Activated CD4-positive, alpha-beta T cell treated with anti-CD3 and anti-CD28 coated beads for 36 hours (primary cell): ENCODE measurements at places on chromosomes 12 and 14.

DNA sequence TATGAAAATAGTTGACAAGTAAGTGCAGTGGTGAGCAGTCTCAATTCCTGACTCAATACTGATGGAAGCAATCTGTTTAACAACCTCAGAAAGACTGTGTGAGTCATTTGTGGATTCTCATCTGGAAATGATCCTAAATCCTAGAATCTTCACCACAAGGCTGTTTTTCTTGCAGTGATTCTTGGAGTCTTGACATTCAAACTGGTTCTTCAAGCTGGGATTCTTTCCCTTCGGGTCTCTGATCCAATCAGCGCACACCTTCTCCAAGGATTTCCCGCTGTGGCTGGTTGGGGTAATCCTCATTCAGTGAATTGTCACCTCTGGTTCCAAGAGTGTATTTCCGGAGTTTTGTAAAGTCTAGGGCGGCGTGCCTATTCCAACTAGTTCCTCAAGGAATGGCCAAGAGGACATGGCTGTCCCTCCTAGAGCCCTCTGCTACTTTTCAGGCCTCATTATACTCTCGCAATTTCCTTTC, 37.7 kb upstream of the FOXJ2 start:
- no peak for DNase-seq

DNA sequence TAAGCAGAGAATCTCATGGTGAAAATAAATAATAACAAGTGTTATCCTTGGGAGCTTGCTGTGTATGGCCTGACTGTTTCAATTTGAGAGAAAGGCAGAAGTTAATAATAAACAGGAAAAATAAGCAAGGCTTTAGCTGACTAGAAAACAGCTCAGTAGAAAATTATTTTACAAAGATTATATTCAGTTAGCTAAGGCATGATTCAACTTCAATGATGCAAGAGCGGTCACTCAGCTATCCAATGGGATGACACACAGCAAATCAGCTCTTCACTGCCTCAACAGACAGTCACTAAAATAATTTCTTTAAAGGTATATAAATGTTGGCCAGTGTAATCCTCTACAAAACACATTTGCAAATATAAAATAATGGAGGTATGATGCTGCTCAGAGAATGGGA, 18.6 kb downstream of the GSTZ1 start:
- no peak for DNase-seq

GRCh38 chr14:68268197-68268596, 448.6 kb downstream of the RAD51B start:
- DNase-seq, result no peak

DNA sequence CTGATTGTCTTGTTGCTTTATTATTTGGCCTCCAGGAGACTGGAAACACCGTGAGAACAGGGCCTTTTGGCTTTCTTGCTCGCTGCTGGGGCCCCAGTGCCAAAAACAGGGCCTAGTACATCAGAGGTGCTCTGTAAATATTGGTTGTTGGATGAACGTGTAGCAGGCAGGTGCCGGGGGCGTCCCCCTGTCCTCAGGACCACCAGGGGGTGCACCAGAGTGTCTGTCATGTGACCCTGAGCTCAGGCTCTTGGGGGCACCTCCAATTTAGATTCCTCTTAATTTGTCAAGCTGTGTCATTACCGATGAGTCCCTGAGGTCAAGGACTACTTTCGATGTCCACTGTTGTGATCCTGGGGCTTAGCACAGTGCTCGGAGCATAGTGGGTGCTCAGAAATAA, 87.1 kb downstream of the ACACB start:
- DNase-seq, result no peak

DNA sequence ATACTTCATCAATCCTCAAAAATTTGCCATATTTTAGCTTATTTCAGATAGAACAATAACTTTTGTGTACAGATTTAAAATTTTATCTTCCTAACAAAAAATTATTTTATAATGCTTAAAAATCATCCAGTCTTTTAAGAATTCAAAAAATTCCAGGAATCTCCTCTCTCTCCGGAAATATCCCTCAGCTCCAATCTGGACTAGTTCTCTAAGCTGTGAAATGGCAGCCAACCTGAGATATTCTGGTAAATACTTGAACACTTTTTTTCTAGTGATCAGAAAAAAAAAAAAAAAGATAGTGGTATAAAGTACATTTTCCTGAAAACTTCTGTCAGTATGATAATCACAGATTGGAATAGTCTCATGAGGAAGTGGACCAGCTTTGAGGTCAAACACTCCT, 57.6 kb downstream of the SSPN start:
- no peak for DNase-seq

DNA sequence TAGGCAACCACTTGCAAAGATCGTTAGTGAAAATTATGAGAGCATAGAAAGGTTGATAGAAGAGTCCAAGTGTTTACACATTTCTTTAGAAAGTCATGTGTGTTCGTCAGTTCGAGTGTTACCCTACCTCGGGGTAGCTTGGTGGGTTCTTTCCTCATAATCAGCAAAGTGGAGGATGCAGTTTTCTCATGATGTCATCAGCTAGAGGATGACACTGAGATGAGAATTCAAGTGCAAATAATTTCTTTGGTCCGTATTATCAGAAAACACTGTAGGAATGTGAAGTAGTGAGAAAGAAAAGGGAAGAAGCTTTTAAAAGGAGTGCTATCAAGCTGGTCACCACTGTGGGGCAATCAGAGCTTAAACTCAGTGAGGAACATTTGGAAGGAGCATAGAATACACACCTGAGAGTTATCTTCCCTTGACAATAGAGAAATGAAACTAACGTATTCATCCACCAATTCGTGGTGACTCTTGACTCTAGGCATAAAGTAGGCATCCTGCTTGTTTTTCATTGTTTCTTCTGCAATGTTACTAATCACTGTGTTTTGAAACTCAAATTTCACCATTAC, 1340.9 kb upstream of the TMEM132C start:
- no peak for DNase-seq

- no peak for DNase-seq
Observed at GRCh38 chr14:69094481-69094880, 58.4 kb downstream of the DCAF5 start.

DNA sequence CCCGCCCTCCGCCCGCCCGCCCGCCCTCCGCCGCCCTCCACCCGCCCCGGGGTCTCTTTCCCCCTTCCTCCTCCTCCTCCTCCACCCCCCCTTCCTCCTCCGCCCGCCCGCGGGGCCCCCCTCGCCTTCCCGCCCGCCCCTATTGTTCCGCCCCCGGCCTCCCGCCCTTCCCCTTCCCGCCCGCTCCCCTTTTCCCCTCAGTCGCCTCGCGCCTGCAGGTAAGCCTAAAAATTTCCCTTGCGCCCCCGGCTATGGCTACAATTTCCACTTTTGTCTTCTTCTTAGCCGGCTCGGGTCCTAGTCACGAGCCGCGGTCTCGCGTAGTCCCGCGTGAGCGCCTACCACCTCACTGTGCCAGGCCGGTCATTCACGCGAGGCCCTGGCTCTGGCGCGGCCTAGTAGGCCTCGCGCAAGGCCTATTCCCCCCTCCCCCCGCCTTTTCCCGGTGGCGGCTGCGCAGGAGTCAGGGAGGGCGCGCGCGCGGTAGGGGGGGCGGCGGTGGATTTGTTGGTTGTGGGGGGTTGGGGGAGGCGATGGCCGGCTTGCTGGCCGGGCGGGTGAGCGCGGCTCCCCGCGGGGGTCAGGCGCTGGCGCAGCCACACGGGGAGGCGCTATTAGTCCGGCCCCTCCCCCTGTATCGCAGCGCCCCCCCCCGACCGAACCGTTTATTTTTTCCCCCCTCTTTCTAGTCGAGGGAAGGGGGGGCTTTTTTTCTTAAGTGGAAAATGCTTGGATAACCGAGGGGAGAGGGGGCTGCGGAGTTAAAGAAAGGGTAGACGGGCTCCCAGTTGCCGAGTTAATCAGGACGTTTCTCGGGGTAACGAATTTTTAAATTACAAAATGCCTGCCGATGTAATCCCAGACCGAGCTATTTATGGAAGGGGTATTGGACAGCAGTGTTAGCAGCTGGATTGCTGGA, 516 bp downstream of the PCBP2 start:
- peak; percentile 84 for DNase-seq

- DNase-seq, result no peak
Observed at GRCh38 chr12:8866429-8866828, 44.0 kb downstream of the A2ML1 start.

- peak; percentile 16 for DNase-seq
Observed at GRCh38 chr14:98932431-98933325, 339.3 kb downstream of the BCL11B start.

DNA sequence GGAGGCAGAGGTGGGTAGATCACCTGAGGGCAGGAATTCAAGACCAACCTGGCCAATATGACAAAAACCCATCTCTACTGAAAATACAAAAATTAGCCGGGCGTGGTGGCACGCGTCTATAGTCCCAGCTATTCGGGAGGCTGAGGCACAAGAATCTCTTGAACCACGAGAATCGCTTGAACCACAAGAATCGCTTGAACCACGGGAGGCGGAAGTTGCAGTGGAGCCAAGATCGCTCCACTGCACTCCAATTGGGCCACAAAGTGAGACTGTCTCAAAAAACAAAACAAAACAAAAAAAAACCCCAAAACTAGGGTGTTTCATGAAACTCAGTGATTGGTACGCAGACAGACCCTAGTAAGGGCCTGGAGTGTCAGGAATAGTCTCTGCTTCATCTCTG, 6.4 kb upstream of the ARF6 start:
- no peak for DNase-seq
